Aorta (tissue), 5 donors: ENCODE measurements at places on chromosomes 12 and 14. TPM values are rescaled to one million over a fixed set of nuclear protein-coding genes. Genes with fewer than 3 reads are reported as not detected.

- H3K36me3 ChIP-seq, result no peaks in the 10 kb centered on the region
- no peak overlapping the region for H3K4me3 ChIP-seq
- no peaks in the 10 kb centered on the region for H3K4me1 ChIP-seq
- H3K27ac ChIP-seq, result no peak overlapping the region
- DNase-seq, result no peak
Measured at GRCh38 chr12:124188561-124189405, 106.1 kb upstream of the RFLNA start.

DNA sequence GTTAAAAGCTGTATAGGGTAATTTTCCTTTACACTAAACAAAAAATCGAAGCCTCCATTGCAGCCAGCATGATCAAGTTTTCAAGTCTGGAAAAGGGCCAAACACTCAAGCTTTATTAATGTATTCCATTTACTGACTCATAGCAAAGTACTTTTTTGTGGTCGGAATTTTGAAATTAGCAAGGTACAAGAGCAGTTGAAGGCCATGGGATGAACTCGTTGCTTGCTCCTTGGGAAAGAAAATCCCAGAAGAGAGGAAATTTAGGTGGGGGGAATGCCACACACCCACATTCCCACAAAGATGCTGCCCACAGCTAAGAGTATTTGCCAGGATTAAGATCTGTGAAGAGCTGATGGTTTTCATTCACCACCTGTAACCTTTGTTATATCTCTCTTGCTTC lies 333.7 kb downstream of the EGLN3 start:
- DNase-seq, result no peak
- H3K4me1 ChIP-seq, result no peaks in the 10 kb centered on the region
- no peaks in the 10 kb centered on the region for H3K27me3 ChIP-seq
- no peak overlapping the region for H3K27ac ChIP-seq

GRCh38 chr14:100651999-100652508 lies 64.8 kb upstream of the BEGAIN start:
- no peak overlapping the region for H3K4me3 ChIP-seq
- H3K27ac ChIP-seq, result no peak overlapping the region
- no peaks in the 10 kb centered on the region for H3K4me1 ChIP-seq
- H3K27me3 ChIP-seq, result no peaks in the 10 kb centered on the region

- no peaks in the 10 kb centered on the region for H3K36me3 ChIP-seq
- no peak overlapping the region for H3K4me3 ChIP-seq
- no peaks in the 10 kb centered on the region for H3K27me3 ChIP-seq
- no peaks in the 10 kb centered on the region for H3K4me1 ChIP-seq
- H3K27ac ChIP-seq, result no peak overlapping the region
Measured at GRCh38 chr12:38745601-38746000, 159.8 kb downstream of the CPNE8 start.

DNA sequence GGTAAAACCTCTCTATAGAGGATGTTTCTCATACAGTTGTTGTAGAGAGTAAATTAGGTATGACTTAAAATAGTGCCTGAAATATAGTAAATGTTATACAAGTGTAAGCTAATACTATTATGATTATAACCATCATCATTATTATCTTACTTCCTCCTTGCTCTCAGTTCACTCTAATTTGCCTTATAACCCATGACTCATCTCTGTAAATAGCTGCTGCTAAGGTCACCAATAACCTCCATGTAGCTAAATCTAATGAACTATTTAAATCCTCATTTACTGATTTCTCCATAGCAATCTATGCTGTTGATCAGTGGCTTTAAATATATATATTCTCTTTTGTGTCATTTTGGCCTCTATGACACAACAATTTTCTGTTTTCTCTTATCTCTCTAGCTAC lies 109.6 kb downstream of the RMST start:
- DNase-seq, result no peak
- no peak overlapping the region for H3K4me3 ChIP-seq
- no peak overlapping the region for H3K27ac ChIP-seq
- no peaks in the 10 kb centered on the region for H3K36me3 ChIP-seq

DNA sequence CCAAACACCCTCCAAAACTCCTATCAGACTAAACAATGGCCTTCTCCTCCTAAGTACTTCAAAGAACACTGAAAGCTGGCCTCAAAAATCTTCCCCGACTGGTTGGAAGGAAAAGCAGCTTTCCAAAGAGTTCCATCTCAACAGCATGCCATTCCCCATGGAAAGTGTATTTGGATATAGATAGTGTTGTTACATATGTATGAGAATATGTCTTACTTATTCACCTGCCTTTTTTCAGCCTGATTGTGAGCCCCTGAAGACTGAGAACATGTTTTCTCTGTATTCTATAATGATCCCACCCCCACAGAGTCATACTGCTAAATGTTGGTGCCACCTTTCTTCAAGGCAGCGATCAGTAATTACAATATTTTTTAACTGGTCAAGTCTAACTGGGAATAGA lies 185.4 kb upstream of the G2E3 start:
- no peak overlapping the region for H3K4me3 ChIP-seq
- H3K27ac ChIP-seq, result no peak overlapping the region
- no peak for DNase-seq
- no peaks in the 10 kb centered on the region for H3K4me1 ChIP-seq

DNA sequence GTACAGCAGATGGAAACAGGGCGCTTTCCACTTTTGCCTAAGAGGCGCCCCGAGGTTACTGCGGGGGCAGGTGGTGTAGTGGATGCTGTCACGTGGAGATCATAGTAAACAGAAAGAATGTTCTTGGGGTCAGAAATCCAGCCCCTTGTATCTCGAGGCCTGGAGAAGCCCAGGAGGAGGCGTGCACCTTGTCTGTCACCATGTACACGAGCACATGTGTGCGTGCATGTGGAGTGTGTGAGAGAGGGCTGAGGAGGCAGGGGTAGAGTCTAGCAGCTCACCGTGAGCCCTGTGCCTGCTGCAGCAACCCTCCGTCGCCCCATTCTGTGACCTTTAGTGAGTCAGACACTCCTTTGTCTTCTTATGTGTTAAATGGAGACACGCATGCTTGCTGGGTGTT lies 59.0 kb downstream of the CACNA1C start:
- H3K27ac ChIP-seq, result peak overlapping the region; percentile 11
- no peak overlapping the region for H3K4me3 ChIP-seq
- DNase-seq, result peak; percentile 24
- H3K27me3 ChIP-seq, result no peaks in the 10 kb centered on the region
- H3K36me3 ChIP-seq, result no peaks in the 10 kb centered on the region
- no peaks in the 10 kb centered on the region for H3K4me1 ChIP-seq

GRCh38 chr14:105933238-105933637 lies 406.9 kb downstream of the TMEM121 start:
- no peaks in the 10 kb centered on the region for H3K4me1 ChIP-seq
- DNase-seq, result no peak
- H3K4me3 ChIP-seq, result no peak overlapping the region
- no peak overlapping the region for H3K27ac ChIP-seq
- no peaks in the 10 kb centered on the region for H3K36me3 ChIP-seq

DNA sequence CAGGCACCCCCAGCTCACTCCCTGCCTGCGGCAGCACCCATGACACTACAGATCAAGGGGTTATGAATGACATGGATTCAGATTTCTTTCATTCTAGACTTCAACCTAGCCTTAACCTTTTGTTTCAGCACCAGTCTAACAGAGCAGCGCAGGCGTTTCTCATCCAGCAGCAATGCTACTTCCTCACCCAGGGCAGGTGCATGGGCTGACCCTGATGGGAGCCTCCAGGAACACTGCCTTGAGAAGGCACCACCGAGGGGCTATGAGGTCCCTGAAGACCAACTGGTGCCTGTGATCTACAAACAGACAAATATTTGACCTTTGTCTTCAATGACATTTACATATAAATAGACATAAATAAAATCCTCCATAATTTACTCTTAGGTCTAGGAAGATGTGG lies 10.8 kb downstream of the CDCA4 start:
- no peaks in the 10 kb centered on the region for H3K4me1 ChIP-seq

DNA sequence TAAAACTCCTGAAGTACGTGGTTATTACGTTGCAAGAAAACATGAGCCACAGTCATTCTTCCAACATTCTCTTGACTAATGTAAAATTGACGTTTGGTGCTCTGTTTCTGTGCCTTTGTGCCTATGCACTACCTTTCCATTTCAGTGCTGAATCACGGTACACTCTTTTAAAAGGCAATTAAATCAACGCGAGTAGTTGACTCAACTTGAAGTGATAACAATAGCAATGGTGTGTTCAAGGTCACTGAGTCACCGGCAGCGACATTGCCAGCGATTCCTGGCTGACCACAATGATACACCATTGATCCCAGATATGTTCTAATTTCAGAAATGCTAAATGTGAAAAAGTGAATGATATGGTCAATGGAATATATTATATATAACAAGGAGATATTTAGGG lies 17.8 kb downstream of the AK7 start:
- no peak overlapping the region for H3K27ac ChIP-seq
- H3K4me1 ChIP-seq, result no peaks in the 10 kb centered on the region
- no peaks in the 10 kb centered on the region for H3K27me3 ChIP-seq
- DNase-seq, result no peak

- no peak overlapping the region for H3K4me3 ChIP-seq
- no peak for DNase-seq
- H3K36me3 ChIP-seq, result no peaks in the 10 kb centered on the region
Measured at GRCh38 chr12:59067083-59067482, 146.8 kb upstream of the LRIG3 start.

- H3K27ac ChIP-seq, result peak overlapping the region; percentile 12
- DNase-seq, result no peak
- no peaks in the 10 kb centered on the region for H3K36me3 ChIP-seq
- H3K4me1 ChIP-seq, result peaks cover 4% of the 10 kb centered on the region
Measured at GRCh38 chr14:35416108-35416750, 11.7 kb upstream of the NFKBIA start.

- no peak for DNase-seq
- H3K4me1 ChIP-seq, result no peaks in the 10 kb centered on the region
- H3K27me3 ChIP-seq, result no peaks in the 10 kb centered on the region
- no peaks in the 10 kb centered on the region for H3K36me3 ChIP-seq
- no peak overlapping the region for H3K4me3 ChIP-seq
Measured at GRCh38 chr12:11564984-11565651, 84.4 kb upstream of the ETV6 start.

GRCh38 chr14:20436363-20436755 lies 393 bp upstream of the KLHL33 start:
- no peak overlapping the region for H3K4me3 ChIP-seq
- DNase-seq, result no peak
- H3K27ac ChIP-seq, result no peak overlapping the region

- peaks cover 5% of the 10 kb centered on the region for H3K4me1 ChIP-seq
- H3K27me3 ChIP-seq, result no peaks in the 10 kb centered on the region
- H3K4me3 ChIP-seq, result no peak overlapping the region
- no peak for DNase-seq
- H3K36me3 ChIP-seq, result peaks cover 3% of the 10 kb centered on the region
- no peak overlapping the region for H3K27ac ChIP-seq
Measured at GRCh38 chr14:89957791-89958190, 2.1 kb downstream of the TDP1 start.

DNA sequence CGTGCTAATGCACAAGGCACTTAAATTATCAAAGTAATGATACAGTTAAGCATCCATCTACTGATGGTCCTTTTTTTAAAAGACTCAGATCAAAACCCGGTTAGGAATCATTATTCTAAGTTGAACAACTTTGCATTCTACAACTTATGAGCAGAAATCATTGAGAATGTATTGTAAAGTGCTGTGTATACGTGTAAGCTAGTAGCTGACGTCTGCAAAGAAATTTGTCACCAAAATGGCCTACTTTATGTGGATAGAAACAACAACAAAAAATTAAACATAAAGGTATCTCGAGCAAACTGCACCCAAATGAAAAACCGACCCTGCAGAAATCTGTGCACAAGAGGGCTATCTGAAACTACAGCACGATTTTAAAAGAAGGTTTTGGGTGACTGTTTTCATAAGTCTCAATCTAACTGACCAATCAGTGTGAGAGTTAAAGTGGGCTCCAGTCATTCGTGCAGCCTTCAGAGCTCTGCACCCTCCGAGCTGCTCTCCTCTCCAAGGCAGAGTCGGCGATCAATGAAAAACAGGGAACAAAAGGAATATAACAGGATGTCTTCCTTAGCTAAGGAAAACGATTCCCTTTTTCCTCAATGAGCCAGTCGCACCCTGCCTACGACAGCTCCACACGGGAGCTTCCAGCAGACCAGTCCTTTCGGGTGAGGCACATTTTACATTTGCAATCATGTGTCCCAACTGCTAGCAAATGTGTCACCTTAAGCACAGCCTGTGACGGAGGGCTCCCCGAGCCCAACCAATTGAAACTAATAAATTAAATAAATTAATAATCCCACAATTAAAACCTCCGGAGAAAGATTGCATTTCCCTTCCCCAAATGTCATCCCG lies 200.7 kb upstream of the FOXN3 start:
- DNase-seq, result no peak
- H3K4me3 ChIP-seq, result peak overlapping the region; percentile 86
- H3K4me1 ChIP-seq, result peaks cover 2% of the 10 kb centered on the region
- H3K27ac ChIP-seq, result peak overlapping the region; percentile 69
- no peaks in the 10 kb centered on the region for H3K36me3 ChIP-seq
- no peaks in the 10 kb centered on the region for H3K27me3 ChIP-seq

- H3K27ac ChIP-seq, result peak overlapping the region; percentile 36
- H3K36me3 ChIP-seq, result no peaks in the 10 kb centered on the region
- no peak for DNase-seq
- no peak overlapping the region for H3K4me3 ChIP-seq
Measured at GRCh38 chr12:23361971-23362370, 587.5 kb downstream of the SOX5 start.

DNA sequence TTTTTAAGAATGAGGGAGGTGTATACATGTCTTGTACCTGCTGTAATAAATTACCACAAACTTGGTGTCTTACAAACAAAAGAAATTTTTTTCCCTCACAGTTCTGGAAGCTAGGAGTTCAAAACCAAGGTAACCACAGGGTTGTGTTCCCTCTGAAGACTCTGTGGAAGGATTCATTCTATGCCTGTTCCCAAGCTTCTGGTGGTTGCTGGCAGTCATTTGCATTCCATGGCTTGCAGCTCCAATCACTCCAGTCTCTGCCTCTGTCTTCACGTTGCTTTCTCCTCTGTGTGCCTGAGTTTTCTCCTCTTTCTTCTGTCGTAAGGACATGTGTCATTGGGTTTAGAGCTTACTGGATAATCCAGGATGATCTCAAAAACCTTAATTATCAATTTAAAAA lies 15.4 kb upstream of the ZNF641 start:
- no peak overlapping the region for H3K27ac ChIP-seq
- no peak for DNase-seq
- no peaks in the 10 kb centered on the region for H3K36me3 ChIP-seq
- no peak overlapping the region for H3K4me3 ChIP-seq
- peaks cover 2% of the 10 kb centered on the region for H3K27me3 ChIP-seq

Gene PDE3A
- 99.3 TPM for total RNA-seq

Gene SLC5A8
- not detected for total RNA-seq

Gene E2F7
- total RNA-seq, result 0.36 TPM

Gene CDCA3
- 2.1 TPM for total RNA-seq

Gene TAS2R10
- 1.8 TPM for total RNA-seq

Gene TROAP
- 1.1 TPM for total RNA-seq

Gene CPSF2
- total RNA-seq, result 42.4 TPM

Gene ZCRB1
- 36.2 TPM for total RNA-seq

Gene ADIPOR2
- 47.6 TPM for total RNA-seq

Gene COL2A1
- not detected for total RNA-seq

Gene KRT6A
- total RNA-seq, result not detected

Gene C2CD5
- 41.0 TPM for total RNA-seq

Gene LALBA
- total RNA-seq, result not detected

Gene TXNRD1
- total RNA-seq, result 115 TPM
